SW480 (cell line): ENCODE measurements at places on chromosomes 16 and 17.

- no peak for DNase-seq
Observed at GRCh38 chr17:38660097-38661025, 14.4 kb downstream of the EPOP start.

GRCh38 chr17:56441308-56441707, 152.2 kb upstream of the NOG start:
- DNase-seq, result no peak

DNA sequence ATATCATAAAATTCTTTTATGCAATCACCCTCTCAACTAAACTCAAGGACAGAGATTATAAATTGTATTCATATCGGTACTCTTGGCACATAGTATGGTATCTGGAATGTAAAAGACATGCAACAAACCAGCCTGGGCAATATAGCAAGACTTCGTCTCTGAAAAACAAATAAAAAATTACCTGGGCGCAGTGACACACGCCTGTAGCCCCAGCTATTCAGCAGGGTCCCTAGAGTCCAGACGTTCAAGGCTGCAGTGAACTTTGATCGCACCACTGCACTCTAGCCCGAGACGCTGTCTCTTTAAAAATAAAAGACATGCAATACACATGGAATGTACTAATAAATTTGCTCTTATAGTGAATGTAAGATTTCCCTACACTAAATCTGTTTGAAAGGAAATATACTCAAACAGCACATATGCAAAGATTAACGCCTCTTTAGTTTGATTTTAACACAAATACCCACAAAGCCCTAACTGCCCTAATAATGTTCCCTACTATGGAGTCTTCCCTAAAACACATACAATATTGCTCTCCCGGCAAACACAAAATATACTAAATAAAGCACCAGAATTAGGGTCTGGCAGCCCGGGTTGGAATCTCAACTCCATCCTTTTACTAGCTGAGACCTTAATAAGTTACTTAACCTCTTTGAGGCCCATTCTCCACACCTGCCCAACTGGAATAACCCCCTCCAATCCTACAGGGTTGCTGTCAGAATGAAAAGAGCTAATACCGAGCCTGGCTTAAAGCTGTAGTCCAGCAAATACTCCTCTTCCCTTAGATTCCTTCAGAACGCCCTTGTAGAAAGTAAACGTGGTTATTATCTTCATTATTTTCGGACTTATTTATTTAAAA, 1.2 kb downstream of the ABCA5 start:
- peak; percentile 36 for DNase-seq

GRCh38 chr17:26963163-26963503, 330.8 kb upstream of the WSB1 start:
- DNase-seq, result no peak

GRCh38 chr16:50267151-50267631, 840 bp downstream of the ADCY7 start:
- DNase-seq, result no peak

DNA sequence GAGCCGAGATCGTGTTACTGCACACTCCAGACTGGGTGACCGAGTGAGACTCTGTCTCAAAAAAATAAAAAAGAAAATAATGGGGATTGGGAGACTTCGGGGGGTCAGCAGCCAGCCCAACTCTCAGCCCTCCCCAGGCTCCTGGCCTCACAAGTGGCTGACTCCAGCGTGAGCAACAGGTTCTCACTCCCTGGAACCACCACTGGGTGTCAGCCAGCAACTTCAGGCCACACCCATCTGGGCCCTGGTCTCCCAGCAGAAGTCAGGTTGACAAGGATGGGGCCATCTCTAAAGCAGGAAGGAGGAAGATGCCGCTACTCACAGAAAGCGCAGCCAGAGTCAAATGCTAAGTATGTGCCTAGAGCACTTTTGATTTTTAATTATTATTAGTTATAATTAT, 139.4 kb downstream of the C16orf78 start:
- DNase-seq, result no peak

DNA sequence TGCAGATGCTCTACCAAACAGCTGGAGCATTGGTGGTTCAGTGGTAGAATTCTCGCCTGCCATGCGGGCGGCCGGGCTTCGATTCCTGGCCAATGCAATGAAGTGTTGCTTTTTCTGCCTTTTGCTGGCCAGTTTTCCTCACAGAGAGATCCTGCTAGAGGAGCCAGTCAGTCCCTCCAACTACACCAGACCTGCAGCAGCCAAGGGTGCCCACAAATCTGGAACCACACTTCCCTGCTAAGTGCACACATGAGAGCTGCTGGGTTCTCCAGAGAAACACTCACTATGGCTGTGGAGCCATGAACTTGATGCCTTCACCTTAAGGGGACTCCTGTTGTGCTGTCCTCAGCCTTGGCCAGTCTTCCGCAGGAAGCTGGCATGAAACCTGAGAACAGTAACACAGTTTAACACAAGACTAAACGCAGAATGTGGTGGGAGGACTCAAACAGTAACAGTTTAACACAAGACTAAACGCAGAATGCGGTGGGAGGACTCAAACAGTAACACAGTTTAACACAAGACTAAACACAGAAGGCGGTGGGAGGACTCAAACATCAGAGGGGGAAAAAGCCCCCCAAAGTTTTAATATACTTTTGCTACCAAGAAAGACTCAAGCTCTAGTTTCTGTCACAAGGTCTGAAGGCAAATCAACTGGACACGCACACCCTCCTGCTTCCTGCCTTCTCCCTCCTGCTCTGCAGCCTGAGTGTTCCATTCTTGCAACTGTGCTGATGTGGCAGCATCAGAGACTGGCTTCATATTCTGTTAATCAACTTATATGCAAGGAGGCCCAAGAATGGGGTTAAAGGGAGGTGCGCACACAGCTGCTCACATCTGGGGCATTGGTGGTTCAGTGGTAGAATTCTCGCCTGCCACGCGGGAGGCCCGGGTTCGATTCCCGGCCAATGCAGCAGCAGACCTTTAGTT, 12.0 kb downstream of the VAC14 start:
- DNase-seq, result no peak

- no peak for DNase-seq
Observed at GRCh38 chr17:19796457-19796856, 48.4 kb upstream of the ALDH3A1 start.

- DNase-seq, result no peak
Observed at GRCh38 chr17:80441133-80441578, 26.2 kb downstream of the ENDOV start.

GRCh38 chr17:67974598-67975066, 21.6 kb downstream of the C17orf58 start:
- no peak for DNase-seq

DNA sequence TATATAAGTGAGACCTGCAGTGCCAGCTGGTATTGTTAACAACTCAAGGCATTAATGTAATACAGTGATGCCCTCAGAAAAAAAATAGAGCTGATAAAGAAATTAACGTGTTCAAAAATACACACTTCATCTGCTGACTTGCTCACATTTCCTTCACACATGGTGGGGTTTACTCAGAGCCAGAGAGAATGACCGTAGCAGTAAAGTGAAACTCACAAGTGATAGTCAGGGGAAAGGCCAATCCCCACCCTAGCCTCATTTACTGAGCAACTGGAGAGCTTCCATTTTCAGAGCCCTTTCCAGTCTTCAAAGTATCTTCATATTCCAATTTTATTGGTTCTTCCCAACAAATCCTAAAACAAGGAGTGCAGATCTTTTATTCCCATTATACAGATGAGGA, 74.0 kb upstream of the HLF start:
- no peak for DNase-seq

GRCh38 chr17:41256291-41256685, 1.1 kb downstream of the KRTAP9-9 start:
- no peak for DNase-seq

DNA sequence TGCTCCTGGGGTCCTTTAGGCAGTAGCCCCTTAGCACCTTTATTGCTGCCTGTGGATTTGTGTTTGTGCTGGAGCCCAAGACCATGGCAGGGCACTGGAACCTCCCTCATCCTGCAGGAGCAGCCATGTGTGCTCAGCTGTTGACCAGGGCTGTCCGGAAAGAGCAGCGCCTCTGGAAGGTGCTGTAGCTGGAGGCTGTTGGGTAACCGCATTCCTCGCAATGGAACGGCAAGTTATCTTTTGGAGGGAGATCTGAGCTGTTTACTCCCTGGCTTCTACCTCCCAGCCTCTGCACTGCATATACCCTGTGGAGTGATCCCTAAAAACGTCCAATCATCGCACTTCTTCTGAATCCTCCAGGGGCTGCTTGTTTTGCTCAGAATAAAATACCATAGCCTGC, 291.0 kb downstream of the SNX29 start:
- DNase-seq, result no peak

- no peak for DNase-seq
Observed at GRCh38 chr17:79132271-79133064, 57.8 kb downstream of the ENGASE start.

- no peak for DNase-seq
Observed at GRCh38 chr16:57244463-57244766, 644 bp upstream of the ARL2BP start.

- DNase-seq, result no peak
Observed at GRCh38 chr16:1557576-1557975, 24.1 kb downstream of the TMEM204 start.

- DNase-seq, result no peak
Observed at GRCh38 chr16:47567321-47567720, 106.2 kb downstream of the PHKB start.

DNA sequence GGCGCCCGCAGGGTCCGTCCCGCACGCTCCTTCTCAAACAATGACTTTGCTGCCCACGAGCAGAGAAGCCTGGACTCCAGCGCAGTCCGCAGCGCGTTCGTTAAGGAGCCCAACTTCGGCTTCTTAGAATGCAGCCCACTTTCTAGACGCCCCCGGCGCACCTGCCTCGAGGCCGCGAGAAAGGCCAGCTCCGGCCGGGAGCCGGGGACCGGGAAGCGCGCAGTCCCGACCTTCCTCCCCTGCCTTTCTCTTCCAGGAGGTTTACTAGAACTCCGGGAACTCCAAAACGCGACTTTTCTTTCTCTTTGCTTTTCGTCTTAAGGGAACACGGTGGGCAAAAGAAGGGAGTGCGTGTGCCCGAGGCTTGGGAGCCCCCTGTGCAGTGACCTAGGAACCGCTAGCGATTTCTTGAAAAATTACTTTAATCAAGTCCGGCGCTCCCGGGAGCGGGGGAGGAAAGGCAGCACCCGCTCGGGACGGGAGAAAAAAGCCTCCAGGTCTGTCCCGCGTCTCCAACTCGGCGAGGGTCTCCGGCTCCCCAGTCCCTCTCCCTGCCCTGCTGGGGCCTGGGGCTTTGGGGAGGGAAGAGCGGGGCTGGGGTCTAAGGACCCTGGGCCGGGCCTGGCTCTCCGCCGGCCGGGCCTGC, 2.6 kb downstream of the HNF1B start:
- peak; percentile 48 for DNase-seq

- DNase-seq, result no peak
Observed at GRCh38 chr17:43655693-43656255, 5.9 kb downstream of the MEOX1 start.

DNA sequence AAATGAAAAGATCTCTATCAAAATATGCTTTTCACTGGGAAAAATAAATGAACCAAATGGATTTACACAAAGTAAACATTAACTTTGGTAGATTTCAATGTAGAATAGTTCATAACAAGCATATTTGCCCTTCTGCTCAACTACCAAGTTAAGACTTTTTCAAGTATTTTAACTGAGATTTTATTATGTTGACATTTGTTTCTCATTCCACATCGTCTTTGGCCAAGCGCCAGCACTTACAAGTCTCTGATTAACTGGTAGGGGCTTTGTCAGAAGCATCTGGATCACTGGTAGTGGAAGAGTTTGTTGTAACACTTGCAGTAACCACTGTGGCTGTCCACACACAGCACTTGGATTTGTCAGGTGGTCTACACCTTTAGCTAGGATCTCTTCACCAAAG, 22.9 kb downstream of the SLFN12L start:
- DNase-seq, result no peak

DNA sequence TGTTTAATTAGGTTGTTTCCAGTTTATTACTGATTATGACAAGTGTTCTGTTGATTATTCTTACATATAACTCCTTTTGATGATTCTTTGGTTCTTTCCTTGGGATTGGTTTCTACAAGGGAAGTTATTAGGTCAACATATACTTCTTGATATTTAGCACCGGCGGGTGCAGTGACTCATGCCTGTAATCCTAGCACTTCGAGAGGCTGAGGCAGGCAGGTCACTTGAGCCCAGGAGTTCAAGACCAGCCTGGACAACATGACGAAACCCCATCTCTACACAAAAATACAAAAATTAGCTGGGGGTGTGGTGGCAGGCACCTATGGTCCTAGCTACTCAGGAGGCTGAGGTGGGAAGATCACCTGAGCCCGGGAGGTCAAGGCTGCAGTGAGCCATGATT, 120.2 kb upstream of the HAS3 start:
- DNase-seq, result no peak

DNA sequence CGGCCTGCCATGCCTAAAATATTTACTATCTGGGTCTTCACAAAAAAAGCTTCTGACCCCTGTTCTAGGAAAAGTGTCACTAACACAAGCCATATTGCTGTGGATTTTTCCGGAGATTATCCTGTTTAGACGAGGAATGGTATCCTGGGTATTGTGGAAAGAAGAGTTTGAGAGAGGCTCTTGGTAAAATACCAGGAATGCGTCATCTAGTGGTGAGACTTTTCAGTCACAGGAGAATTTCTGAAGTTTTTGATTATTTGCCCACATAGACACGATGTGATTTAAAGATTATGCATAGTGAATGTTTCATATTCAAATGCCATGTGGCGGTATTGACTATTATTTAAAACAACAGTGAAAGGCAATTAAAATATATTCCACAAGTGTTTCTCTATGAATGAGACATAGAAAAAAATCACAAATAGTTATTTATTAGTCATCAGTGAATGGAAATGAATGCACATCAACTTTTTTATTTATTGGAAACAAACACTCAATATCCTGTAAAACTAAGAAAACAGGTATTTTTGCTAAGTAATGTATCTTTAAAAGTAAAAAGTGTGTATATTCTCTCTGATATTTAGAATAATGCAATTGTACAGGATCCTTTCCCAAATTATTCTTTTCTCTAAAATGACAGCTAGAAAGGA, 7.8 kb downstream of the KRT28 start:
- DNase-seq, result peak; percentile 35

GRCh38 chr16:68287276-68288251, 23.2 kb downstream of the SLC7A6OS start:
- DNase-seq, result no peak

DNA sequence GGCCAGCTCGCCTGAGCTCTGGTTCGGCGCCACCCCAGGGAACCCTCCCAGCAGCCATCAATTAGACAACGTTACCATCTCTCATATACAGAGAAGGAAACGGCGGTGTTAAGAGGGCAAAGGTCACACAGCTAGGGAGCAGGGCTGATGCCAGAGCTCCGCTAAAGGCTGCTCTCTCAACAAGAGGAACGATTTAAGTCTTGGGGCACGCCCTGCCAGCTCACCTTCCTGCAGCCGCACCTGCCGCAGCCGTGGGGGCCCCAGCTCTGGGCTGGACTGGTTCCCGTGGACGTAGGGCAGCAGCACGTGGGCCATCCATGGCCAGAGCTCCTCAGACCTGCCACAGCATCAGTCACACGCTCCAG, 43.5 kb downstream of the PKD1 start:
- peak; percentile 71 for DNase-seq
